Lung (tissue), 17 donors: ENCODE measurements at places on chromosomes 1 and 21. TPM values are rescaled to one million over a fixed set of nuclear protein-coding genes. Genes with fewer than 3 reads are reported as not detected.

Gene FCER1G
- 41.6 TPM for total RNA-seq

- DNase-seq, result peak; percentile 95
These were observed 181.2 kb downstream of the PLPPR4 start for GRCh38 chr1:99445486-99445885.

GRCh38 chr1:94858276-94858675 lies 38.1 kb downstream of the SLC44A3 start:
- no peak for DNase-seq

- no peak for DNase-seq
These were observed 1.3 kb downstream of the KRTAP12-4 start for GRCh38 chr21:44653123-44653522.

GRCh38 chr21:45536301-45537081 lies 5.7 kb downstream of the SLC19A1 start:
- DNase-seq, result no peak

DNA sequence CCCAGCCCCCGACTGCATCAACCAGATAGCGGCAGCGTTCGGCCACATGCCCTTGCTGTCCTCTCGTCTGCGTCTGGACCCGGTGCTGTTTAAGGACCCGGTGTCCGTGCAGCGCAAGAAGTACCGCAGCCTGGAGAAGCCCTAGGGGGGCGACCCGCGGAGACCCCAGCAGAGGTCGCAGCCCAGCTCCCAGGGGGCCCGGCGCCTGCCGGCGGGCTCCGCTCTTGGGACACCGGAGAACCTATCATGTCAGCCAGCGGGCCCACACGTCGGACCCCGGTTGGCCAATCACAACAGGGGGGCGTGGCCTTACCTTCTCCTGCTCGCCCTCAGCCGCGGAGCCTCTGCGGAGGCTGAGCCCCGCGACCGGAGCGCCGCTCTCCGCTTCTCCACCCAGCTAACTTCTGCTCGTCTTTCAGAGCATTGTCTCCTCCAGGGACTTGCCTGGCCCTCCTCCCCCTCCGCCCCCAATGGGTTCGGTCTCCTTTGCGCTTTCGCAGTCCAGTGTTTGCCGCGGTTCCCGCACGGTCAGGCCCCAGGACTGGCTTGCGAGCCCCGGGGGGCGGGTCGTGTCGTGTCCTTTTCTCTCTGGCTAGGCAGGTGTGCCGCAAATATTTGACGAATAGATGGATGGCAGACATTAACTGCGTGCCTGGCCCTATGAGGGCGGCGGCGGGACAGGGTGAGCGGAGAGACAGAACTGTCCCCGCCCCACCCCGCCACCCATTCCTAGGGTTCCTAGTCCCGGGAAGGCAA lies 10.5 kb downstream of the SLC30A2 start:
- peak; percentile 95 for DNase-seq

Gene FCRLB
- total RNA-seq, result 0.86 TPM

GRCh38 chr21:16419188-16419921 lies 689.6 kb downstream of the USP25 start:
- DNase-seq, result peak; percentile 88

Gene GBP6
- 1.3 TPM for total RNA-seq

GRCh38 chr21:29641635-29642550 lies 297.9 kb downstream of the GRIK1 start:
- no peak for DNase-seq

DNA sequence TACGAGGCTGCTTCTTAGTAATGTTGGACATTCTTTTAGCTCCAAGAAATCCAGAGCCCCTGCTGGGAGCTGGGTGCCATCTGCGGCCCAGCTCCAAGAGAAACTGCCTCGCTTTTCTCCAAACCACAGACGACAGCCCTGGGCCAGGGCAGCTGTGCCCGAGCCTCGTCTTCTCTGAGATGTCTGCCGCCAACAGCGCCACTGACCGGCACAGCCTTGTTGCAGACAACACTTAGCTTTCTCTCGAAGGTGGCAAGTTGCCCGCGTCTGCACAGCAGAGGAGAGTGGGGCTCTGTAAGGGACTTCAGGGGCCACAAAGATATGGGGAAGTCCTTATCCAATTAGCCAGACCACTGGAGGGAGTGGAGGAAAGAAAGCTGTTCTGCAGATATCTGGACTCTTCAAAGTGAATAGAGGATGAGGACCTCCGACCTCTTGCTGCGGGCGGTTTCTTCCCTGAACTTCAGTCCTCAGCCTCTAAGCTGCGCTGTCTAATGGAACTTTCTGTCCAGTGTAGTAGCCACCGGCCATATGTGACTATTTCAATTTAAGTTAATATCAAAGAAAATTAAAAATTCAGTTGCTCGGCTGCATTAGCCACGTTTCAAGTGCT lies 63.9 kb upstream of the DISP3 start:
- DNase-seq, result no peak

GRCh38 chr1:195768936-195769335 lies 839.3 kb downstream of the KCNT2 start:
- DNase-seq, result no peak

DNA sequence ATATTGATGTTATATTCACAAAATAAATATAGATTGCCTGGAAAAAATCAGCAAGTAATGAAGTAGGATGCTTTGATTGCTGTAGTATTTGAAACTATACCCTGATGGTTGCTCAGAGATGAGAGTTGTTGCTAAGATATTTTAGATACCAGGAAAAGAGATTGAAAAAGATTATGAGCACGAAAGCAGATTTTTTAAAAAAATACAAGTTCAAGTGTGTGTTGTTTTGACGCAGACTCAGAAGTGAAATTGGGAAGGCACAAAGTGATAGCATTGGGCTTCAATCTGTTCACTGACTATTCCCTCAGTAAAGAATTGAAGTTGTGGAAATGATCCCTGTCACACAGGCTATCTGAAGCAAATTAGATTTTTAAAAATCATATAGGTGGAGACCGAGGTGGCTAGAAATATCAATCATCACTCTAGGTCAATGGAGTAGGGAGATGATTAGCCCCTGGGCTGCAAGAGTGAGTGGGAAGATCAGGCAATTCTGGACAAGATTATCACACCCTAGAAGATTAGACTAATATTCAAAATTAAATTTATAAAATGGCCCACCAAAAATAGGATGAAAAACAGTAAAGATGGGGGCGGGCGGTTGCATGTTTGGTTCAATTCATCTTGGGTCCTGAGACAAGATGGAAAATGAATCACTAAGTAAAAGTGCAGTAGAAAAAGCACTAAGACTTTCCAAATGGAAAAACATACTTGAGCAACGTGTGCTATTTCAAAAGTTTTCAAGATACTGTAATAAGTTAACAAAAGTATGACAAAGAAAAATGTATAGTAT lies 41.5 kb upstream of the LRRC8D start:
- DNase-seq, result no peak
